HEK293T (cell line): ENCODE measurements at places on chromosomes 7 and 10.

DNA sequence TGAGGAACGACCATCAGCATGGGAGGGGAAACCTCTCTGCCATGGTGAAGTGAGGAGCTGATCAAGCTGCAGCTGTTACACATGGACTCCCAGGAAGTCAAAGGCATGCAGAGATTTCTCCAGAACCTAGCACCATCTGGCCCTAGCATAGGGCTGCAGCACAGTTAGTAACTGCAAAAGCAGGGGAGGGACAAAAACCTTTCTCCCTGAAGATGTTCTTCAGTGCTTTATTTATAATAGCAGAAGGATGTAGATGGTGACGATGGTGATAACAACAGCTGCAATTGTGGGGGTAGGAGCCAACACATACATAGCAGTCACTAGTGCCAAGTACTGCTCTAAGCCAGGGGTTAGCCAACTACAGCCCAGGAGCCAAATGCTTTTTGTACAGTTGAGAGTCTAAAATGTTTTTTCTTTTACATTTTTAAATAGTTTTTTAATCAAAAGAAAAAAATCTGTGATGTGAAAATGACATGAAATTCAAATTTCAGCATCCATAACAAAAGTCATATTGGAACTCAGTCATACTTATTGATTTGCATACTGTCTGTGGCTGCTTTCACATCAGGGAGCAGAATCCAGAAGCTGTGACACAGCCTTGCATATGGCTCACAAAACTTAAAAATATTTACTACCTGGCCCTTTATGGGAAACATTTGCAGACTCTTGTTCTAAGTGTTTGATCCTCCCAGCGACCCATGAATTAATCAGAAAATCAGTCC lies 299.5 kb downstream of the ELMO1 start:
- no peak for DNase-seq

DNA sequence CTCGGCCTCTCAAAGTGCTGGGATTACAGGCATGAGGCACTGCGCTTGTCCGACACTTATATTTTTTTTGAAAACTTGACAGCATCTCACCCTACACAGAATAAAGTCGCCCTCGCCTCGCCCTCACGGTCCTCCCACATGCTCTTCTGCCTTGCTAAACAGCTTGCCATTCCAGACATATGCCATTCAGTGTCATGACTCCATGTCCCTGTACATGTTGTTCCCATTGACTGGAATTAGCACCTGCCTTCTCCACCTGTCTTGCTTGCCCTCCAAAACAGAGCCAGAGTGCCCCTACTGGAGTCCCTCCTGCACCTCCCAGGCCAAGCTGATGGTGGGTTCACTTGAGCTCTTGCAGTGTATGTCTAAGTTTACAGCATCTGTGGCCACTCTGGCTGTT lies 6.2 kb downstream of the NIPSNAP2 start:
- DNase-seq = no peak

GRCh38 chr10:124138883-124139348 lies 45.5 kb upstream of the CHST15 start:
- no peak for DNase-seq

GRCh38 chr7:29084832-29085231 lies 61.5 kb downstream of the CPVL start:
- DNase-seq = no peak

GRCh38 chr10:62866451-62866850 lies 50.3 kb upstream of the EGR2 start:
- DNase-seq = no peak

DNA sequence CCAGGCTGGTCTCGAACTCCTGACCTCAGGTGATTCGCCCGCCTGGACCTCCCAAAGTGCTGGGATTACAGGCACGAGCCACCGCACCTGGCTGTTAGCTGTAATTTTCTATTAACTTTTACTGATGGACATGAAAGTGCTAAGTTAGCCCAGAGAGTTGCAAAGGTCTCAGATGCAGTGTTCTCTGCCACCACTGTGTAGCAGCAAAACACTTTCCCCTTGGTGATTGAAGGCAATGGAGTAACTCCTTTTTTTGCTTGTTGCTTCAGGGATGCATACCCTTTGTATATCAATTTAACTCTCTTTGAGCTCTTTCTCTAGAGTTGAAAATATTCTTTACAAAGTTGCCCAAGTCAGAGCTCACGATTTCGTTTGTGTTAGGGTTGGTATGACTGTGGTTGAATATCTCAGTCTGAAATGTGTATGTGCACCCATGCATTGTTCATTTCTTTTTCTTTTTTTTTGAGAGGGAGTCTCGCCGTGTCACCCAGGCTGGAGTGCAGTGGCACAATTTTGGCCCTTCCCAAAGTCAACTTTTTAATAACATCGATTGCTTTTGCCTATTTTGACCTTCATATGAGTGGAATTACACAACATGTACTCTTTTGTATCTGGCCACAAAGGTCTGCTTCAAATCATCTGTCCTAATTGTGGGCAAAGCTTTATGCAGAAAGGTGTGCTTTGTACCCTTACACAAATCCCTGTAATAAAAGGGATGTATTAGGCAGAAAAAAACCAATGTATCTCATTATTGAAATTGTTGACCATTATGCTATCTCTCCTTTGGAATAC lies 52.6 kb downstream of the GTF2I start:
- DNase-seq = no peak

DNA sequence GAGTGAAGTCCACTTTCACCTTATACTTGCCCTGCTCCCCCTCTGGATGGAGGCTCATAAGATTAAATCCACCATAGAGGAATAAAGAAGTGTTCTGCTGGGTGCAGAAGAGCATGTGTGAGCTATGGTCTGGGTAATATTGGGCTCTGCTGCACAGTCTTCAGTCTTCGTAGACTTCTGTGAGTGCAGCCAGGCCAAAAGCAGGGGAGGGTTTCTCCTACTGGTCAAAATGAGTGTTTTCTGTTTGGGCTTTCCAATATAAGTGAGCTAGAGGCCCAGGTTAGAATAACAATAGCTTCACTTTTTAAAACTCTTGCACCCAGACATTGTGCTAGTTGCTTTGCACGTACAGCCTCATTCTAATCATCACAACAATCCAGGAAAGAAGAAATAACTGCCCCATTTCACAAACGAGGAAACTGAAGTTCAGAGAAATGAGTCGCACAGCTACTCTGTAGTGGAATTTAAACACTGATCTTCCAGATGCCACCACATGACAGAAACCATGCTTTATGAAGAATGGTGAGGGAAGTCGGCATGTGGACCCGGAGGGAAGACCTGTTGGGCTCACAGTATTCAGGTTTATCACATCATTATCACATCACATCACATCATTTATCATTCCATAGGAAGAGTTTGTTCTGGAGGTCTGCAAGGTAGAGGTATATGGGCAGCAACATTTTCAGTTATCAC lies 23.8 kb upstream of the MSMB start:
- no peak for DNase-seq

DNA sequence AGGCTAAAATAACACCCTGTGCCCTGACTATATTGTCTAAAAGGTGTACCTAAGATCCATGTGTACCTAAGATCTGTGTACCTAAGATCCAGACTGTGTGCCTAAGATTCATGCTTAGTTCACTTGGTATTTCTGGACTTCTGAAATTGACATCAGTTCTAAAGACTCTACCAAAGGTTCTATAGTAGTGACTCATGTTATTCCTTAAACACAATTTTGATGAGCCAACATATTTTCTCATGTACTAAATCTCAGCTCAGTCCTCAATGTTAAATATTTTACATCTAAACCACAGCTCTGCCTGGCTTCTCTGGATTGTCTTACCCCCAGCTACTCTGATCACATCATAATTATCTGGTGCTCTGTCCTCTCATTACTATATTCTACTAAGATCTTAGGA lies 802.3 kb upstream of the SORCS1 start:
- DNase-seq = no peak

- no peak for DNase-seq
These were observed 217.7 kb upstream of the MTPN start for GRCh38 chr7:136194878-136195277.
